Heart left ventricle (tissue), 16 donors: ENCODE measurements at places on chromosomes 7 and 10. TPM values are rescaled to one million over a fixed set of nuclear protein-coding genes. Genes with fewer than 3 reads are reported as not detected.

Gene ZEB1
- total RNA-seq = 95.6 TPM

Gene EPDR1
- total RNA-seq = 45.5 TPM

Gene PTPRZ1
- 0.81 TPM for total RNA-seq

Gene GIMAP6
- total RNA-seq = 23.8 TPM

Gene TRIL
- 3.2 TPM for total RNA-seq

DNA sequence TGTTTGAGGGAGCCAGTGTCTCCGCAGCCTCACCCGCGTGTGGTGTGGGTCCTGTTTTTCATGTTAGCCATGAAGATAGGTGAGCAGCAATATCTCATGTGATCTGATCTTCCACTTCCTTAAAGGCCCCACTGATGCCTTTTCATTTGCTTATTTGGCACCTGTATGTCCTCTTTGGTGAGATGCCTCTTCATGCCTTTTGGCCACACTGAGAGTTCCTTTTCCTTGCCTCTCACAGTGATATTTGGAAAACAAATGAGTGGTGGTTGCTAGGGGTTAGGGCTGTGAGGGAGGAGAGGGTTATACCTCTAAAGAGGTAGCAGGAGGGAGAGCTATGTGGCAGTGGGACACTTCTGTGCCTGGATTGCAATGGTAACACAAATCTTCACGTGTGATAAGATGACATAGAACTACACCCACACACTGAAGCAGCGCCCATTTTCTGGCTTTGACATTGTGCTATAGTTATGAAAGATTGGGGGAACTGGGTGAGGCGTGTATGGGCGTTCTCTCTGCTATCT is 90.4 kb upstream of the TNS3 start:
- no peak for DNase-seq

- DNase-seq = no peak
These were observed 305.6 kb upstream of the PITRM1 start for GRCh38 chr10:3478153-3478552.

GRCh38 chr10:52191049-52191448 is 123.0 kb upstream of the DKK1 start:
- DNase-seq = no peak

- DNase-seq = no peak
These were observed 62.4 kb downstream of the GRB10 start for GRCh38 chr7:50720295-50720694.

DNA sequence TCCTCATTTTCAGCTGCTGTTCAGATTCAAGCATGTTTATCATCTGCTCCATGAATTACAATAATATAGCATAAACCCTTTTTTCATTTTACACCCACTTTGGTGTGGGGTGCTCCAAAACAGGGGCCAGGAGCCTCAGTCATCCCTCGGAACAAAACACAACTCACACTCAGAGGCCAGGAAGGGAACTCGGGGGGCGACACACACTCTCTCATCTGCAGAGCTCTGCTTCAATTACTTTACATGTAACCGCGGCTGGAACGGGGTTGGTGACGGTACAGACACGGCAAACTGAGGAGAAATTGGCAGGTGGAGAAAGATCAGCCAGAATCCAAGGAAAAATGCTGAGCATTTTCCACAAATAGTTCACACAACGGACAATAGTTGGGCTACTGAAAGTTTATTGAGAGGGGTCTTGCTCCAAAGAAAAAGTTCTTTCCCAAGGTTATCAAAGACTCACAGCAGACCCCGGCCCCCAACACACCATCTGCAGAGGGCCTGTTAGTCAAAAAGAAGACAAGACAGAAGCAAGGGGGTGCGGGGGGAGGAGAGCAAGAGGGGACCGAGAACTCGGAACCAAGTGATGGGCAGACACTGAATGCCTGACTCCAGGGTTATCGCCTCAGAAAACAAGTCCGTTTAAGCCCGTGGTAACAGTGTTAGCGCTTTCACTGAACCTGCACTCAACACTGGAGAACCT is 20.5 kb downstream of the DIP2C start:
- DNase-seq = no peak
